ENCODE measurements at places on chromosomes 11 and 22.

DNA sequence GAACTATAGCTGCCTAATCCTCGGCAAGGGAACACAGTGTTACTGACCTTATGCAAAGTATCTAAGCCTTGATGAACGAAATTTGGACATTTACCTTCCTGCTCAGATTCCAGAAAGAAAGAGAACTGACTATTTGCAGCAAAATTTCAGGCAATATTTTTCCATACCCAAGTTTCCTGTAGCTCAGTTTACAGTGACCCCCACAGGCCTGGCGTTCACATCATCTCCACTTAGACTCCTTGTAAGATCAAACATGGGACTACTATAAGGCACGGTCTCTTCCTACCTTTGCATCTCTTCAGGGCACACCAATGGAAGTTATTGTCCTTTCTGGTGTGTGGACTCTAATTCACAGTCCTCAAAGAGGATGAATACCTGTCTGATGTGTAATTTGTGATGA lies 21.1 kb downstream of the MS4A6A start:
- DNase-seq: no peak

- no peak for DNase-seq
Observed at GRCh38 chr22:45511847-45512261, 9.2 kb downstream of the FBLN1 start.

DNA sequence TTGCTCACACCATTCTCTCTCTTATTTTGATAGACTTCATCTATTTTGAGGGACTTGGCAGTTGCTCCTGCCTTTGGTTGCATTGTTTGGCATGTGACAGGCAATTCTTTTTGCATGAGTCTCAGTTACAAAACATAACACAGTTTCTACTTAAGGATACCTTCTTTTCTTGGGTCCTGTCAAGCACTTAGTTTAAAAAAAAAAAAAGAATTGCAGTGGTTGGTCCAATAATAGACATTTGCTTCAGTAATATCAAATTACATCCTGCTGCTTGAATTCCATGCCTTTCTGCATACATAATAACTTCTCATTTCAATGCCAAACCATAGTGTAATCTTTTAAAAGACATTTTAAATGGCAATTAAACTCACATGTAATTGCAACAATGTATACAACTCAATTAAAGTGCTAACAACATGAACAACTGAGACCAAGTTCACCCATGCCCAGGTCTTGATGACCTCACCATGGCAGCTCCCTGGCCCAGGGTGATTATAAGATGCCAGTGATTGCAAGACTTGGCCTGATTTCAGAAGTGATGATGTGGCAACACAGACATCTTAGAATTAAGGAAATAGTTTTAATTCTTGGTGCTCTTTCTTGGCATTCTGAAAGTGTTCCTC lies 32.2 kb upstream of the PLET1 start:
- DNase-seq: no peak

DNA sequence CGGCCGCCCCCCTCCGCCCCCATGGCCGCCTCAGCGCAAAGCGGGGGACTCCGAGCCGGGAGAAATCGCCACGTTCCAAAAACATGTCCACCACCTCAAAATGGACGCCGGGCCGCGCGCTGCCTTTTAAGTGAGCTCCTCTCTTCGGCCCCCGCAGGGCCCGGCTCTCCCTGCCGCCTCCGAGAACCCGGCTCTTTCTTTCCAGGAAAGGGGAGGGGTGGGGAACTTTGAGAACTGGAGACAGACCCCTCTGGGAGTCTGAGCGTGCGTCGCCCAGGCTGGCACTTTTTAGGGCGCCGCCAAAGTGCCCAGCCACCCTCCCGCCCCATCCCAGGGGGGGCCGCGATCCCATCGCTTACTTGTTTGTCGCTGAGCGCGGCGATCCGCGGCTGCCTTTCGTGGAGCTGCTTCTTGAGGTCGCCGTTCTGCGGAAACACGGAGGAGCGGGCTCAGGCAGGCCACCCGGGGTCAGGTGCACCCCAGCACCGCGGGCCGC lies 1.6 kb downstream of the PHF21B start:
- no peak for DNase-seq

- no peak for DNase-seq
Observed at GRCh38 chr11:44065161-44065661, 859 bp upstream of the ACCS start.

GRCh38 chr11:94998285-94998684 lies 24.8 kb downstream of the KDM4D start:
- no peak for DNase-seq

- no peak for DNase-seq
Observed at GRCh38 chr11:103737747-103738146, 298.7 kb upstream of the DDI1 start.

DNA sequence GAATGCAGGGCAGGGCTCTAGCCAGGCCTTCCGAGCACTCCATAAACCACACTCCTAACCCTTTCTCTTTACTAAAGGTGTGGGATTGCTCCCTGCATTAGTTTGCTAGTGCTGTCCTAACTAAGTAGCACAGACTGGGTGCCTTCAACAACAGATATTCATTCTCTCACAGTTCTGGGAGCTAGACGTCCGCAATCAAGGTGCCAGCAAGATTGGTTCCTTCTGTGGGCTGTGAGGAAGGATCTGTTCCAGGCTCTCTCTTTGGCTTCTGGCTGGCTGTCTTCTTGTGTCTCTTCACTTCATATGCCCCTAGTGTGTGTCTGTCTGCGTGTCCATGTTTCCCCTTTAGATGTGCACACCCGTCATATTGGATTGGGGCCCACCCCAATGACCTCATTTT lies 59.8 kb downstream of the GALNT18 start:
- no peak for DNase-seq

DNA sequence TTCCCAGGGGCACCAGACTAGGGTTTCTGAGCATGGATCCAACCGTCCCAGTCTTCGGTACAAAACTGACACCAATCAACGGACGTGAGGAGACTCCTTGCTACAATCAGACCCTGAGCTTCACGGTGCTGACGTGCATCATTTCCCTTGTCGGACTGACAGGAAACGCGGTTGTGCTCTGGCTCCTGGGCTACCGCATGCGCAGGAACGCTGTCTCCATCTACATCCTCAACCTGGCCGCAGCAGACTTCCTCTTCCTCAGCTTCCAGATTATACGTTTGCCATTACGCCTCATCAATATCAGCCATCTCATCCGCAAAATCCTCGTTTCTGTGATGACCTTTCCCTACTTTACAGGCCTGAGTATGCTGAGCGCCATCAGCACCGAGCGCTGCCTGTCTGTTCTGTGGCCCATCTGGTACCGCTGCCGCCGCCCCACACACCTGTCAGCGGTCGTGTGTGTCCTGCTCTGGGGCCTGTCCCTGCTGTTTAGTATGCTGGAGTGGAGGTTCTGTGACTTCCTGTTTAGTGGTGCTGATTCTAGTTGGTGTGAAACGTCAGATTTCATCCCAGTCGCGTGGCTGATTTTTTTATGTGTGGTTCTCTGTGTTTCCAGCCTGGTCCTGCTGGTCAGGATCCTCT lies 709 bp downstream of the MRGPRX4 start:
- DNase-seq: no peak

- no peak for DNase-seq
Observed at GRCh38 chr11:95886462-95886861, 37.4 kb downstream of the MTMR2 start.

DNA sequence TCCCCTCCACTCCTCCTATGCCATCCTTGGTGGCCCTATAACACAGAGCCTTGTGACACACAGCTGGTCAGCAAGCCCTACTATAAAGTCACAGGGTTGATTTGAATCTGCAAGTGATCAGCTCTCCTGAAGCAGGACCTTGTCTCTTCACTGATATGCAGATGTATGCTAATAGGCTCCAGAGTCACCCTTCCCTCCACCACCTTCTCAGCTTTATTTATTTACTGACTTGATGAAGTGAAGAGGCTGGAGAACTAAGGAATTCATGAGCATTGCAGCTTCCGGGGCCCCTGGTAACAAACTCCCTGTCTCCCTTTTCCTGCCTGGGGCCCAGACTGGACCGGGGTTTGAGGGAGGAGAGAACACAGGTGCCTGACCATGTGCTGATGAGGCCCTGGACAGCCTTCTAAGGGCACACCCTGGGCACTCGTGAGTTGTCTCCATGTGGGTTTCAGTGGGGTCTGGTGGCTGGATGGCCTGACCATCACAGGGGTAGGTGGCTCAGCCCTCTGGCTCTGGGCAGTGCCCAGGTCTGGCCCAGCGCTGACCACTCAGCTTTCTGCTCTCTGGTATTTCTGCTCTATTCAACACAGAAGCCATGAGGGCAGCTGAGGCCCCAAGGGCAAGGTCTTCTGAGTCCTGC lies 307.5 kb downstream of the NTM start:
- DNase-seq: no peak

GRCh38 chr11:45042560-45042959 lies 91.9 kb upstream of the TP53I11 start:
- no peak for DNase-seq

- DNase-seq: no peak
Observed at GRCh38 chr11:69310351-69310750, 16.4 kb downstream of the MYEOV start.

DNA sequence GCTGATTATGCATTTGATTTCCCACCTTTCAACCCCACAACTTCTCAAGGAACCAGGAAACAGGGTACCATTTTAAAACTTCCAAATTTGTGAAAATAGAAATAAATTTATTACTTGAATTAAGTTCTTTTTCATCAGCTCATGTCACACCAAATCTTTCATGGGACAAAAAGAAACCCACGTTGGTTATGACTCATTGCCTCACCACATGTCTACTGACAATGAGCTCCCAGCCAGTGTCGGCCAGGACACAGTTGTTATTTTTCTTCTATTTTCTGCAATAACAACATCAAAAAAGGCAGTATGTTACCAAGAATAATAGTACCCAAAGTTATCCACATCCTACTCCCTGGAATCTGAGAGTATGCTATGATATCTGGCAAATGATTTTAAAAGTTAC lies 17.3 kb downstream of the MS4A6A start:
- DNase-seq: no peak

DNA sequence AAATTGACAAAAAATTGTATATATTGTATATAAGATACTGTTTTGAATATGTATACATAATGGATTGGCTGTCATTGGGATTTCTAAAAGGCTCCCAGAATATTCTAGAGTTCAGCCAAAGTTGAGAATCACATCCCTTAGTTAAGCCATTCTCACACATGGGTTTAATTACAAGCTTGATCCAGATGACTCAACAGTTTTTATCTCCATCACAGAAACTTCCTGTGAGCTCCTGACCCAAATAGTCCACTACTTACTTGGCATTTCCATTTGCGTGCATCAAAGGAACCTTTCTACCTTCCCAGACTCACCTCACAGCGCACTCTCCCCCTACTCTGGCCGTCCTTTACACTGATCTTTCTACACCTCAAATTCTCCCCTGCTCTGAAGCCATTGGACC lies 184.8 kb upstream of the ARHGAP20 start:
- DNase-seq: no peak

DNA sequence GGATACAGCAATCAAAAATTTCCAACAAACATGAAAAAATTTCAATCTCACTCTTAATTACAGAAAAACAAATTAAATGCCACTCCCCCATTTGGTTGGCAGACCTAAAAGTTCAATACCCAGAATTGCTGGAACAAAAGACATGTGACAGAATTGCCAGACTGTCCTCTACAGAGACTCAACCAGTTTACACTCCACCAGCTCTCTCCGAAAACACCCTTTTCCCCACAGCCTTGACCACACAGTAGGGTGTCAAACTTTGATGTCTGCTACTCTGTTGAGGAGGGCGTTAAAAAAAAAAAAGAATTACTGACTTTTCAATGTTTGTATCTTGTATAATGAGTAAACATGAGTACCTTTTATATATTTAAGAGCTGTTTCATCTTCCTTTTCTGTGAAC lies 44.7 kb upstream of the YPEL1 start:
- DNase-seq: peak; percentile 13

DNA sequence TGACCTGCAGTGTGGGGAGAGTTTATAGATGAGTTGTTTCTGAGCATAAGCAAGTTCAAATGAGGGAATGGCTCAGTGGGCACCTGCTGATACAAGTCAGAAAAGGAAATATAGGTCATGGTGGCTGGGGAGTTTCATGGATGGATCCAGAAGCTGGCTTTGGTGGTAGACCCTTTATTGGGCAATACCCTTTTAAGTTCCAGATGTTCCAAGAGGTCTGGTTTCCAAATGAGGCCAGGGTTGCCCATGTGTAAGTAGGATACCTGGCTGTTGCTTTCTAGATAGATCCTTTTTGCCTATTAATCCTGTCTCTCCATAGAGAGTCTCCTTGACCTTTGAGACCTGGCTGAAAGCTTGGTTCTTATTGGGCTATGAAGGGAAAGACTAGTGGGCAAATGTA lies 2.2 kb downstream of the STIM1 start:
- no peak for DNase-seq

DNA sequence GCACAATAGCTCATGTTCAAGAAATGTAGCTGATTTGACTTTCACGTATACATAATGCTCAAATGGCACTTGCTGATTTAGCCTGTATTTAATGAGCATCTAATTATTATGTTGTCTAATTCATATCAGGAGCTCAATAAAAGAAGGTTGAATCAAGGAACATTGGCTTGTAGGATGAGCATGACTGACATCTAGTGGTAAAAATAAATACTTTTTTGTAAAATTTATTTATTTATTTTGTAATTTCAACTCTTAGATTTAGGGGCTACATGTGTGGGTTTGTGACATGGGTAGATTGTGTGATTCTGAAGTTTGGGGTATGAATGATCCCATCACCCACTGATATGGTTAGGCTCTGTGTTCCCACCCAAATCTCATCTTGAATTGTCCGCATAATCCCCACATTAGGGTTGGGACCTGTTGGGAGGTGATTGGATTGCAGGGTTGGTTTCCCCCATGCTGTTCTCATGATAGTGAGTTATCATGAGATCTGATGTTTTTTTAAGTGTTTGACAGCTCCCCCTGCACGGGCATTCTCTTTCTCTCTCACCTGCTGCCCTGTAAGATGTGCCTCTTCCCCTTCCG lies 1.7 kb upstream of the OR52E5 start:
- DNase-seq: no peak

- DNase-seq: no peak
Observed at GRCh38 chr22:17401728-17402127, 32.5 kb downstream of the CECR2 start.

DNA sequence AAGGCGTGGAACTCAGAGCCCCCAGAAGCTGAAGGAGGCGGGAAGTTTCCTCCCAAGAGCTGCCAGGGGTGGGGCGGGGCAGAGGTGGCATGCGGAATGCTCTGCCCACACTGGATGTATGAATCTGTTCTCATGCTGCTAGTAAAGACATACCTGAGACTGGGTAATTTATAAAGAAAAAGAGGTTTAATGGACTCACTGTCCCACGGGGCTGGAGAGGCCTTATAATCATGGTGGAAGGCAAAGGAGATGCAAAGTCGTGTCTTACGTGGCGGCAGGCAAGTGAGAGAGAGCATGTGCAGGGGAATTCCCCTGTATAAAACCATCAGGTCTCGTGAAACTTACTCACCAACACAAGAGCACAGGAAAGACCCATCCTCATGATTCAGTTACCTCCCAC lies 57.6 kb downstream of the SMIM38 start:
- DNase-seq: no peak

GRCh38 chr22:28105413-28105812 lies 186.4 kb upstream of the PITPNB start:
- DNase-seq: no peak

All from stimulated activated CD8-positive, alpha-beta memory T cell treated with anti-CD3 and anti-CD28 coated beads, Interleukin-7, amount 100 ng/mL, for 4 hours (primary cell).